Glomerular endothelial cell (primary cell): ENCODE measurements at places on chromosomes 12 and 14. TPM values are rescaled to one million over a fixed set of nuclear protein-coding genes. Genes with fewer than 3 reads are reported as not detected.

The TRIAP1 gene
- total RNA-seq = 42.4 and 76.2 TPM in 2 replicates

DNA sequence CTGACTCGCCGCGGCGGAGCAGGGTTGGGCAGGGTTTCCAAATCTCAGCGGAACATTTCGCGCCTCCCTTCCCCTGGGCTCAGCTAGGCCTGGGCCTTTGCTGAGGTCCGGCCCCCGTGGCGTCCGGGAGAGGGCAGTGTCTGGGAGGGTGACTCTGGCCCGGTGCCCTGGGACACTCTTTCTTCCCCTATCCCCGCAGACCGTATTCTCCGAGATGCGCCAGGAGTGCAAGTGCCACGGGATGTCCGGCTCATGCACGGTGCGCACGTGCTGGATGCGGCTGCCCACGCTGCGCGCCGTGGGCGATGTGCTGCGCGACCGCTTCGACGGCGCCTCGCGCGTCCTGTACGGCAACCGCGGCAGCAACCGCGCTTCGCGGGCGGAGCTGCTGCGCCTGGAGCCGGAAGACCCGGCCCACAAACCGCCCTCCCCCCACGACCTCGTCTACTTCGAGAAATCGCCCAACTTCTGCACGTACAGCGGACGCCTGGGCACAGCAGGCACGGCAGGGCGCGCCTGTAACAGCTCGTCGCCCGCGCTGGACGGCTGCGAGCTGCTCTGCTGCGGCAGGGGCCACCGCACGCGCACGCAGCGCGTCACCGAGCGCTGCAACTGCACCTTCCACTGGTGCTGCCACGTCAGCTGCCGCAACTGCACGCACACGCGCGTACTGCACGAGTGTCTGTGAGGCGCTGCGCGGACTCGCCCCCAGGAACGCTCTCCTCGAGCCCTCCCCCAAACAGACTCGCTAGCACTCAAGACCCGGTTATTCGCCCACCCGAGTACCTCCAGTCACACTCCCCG is 3.0 kb downstream of the WNT1 start:
- no peak for DNase-seq

DNA sequence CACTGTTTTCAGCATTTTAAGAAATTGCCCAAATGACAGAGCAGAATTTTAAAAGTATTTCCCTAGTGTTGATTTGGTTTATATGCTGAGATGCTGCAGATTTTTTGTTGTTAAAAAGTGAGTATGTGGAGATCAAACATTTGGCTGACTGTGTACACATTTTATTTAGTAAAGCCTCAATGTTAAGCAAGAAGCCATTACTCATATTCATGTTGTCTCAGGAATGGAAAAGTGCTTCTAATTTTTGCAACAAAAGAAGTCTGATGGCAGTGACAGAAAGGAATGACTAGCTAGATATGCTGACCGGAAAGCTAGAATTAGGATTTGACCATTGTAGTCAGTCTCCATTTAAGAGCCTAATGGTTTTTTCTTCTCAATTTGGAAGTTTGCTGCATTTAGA is 22.5 kb downstream of the SLC38A6 start:
- DNase-seq = no peak

The CCDC177 gene
- not detected in 2 replicates for total RNA-seq

DNA sequence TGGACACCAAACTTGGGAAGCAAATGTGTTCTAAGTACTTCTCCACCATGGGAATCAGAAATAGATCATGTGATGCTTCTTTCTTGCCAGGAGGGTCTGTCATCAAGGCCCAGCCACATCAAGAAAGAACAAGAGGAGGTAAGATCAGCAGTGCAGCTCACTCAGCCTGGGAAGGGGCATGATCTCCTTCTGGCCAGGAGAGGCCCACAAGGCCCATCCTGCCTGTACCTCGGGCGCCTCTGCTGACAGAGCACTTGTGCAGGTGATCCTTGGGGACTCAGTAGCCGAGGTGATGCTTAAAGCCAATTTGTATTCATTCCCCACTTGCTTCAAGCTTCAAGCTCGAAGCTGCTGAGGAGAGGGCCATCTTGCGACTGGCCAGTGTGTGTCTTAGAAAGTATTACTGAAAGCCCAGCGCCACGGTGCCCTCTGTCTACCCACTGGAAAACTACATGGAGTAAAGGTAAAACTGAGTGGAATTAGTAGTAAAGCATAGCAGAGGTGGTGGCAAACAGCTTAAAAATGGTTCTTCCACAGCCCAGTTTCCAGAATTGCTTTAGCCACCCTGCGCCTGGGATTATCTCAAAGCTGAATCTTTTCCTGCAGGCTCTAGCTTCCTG is 26.2 kb downstream of the RTRAF start:
- DNase-seq = no peak

DNA sequence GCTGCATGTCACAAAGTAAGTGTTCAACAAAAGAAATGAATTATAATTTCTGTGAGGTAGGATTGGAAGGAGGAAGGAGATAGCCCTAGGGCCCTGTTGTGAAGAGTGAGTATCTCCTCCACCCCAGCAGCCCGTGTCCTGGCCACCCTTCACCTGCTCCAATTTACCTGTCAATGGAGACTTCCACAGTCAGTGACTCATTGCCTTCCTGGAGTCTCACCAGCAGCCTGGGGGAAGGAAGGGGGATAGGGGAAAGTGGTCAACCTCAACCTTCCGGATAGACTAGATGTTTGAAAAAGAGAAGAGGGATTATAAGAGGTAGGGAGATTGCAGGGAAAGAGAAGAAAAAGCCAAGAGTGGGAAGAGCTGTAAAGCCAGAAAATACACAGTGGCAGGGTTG is 9.2 kb downstream of the STAT2 start:
- DNase-seq = no peak
